OCI-LY7 (cell line): ENCODE measurements at places on chromosomes 1 and 21.

GRCh38 chr1:203629507-203630082 is 3.0 kb downstream of the ATP2B4 start:
- DNase-seq: peak; percentile 59

DNA sequence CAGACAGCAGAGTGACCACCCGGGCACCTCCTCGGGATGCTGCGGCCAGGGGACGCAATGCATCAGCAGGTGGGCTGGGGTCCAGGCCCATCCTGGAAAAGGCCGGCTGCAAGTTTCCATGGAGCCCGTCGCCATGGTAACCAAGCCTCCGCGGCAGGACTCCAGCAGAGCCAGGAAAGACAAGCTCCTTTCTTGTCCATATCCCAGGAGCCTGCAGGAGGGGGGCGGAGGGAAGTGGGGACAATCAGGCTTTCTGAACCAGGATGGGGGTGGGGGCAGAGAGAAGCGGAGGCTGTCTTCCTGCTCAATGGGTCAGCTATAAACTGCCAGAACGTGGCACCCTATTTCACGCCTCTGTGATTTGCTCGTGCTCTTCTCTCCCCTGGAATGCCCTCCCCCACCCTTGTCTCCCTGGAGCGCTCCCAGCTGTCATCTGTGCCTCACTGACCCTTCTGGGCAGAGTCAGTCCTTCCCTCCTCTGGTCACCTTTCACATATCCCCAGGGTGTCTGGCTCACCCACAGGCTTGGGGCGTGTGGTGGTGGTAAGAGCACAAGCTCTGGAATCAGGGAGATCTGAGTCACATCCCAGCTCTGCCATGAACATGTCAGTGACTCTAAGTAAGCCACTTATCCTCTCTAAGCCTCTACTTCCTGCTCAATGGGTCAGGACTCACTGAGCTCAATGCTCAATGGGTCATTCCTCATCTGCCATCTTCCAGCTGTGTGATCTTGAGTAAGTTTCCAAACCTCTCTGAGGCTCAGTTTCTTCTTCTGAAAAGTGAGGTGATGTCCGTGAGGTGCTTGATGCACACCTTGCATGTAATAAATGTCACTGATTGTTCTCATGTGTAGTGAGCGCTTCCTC is 58.9 kb upstream of the LAPTM5 start:
- DNase-seq: no peak

GRCh38 chr21:46060596-46061061 is 37.3 kb upstream of the COL6A2 start:
- DNase-seq: no peak

DNA sequence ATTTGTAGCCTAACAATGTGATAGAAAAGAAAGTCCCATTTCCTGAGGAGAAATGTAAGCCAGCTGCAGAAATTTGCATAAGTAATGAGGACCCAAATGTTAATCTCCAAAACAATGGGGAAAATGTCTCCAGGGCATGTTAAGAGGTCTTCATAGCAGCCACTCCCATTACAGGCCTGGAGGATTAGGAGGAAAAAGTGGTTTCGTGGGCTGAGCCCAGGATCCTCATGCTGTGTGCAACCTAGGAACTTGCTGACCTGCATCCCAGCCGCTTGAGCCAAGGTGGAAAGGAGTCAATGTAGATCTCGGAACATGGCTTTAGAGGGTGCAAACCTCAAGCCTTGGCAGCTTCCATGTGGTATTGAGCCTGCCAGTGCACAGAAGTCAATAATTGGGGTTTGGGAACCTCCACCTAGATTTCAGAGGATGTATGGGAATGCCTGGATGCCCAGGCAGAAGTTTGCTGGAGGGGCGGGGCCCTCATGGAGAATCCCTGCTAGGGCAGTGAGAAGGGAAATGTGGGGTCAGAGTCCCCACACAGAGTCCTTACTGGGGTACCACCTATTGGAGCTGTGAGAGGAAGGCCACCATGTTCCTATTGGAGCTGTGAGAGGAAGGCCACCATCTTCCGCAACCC is 14.2 kb upstream of the F13B start:
- DNase-seq: peak; percentile 12

- no peak for DNase-seq
These were observed 97.1 kb upstream of the DAB1 start for GRCh38 chr1:57520743-57521515.

DNA sequence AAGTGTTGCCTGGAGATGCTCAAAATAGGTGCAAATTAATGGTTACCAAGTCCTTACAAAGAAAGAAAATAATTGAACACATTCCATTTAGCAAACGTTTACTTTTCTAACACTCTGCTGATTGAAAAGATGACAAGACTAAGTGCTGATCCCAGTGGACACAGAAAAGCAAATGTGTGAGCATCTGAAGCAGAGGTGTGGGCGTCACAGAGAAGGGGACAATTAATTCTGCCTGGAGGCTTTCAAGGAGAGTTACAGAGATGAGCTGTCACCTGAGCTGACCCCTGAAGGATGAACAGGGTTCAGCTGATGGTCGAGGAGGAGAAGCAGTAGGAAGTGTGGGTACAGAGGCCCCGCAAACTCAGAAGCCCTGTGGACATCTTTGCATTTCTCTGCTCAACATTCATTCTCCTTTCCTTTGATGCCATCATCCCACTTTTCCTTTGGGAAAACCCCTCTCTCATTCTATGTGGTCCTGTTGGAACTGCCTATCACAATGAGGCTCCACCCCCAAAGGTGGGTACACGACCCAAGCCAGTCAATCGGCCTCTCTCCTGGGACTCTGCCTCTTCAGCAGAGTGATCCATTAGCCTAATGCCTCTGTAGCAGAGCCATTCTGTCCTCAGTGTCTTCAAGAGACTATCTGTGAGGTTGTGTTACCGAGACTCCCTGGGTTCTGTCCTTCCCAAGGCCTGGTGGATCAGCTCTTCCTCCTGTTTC is 17.2 kb upstream of the PLA2G2E start:
- no peak for DNase-seq
